Ureter (tissue), 1 donor: ENCODE measurements at places on chromosomes 6 and 20.

DNA sequence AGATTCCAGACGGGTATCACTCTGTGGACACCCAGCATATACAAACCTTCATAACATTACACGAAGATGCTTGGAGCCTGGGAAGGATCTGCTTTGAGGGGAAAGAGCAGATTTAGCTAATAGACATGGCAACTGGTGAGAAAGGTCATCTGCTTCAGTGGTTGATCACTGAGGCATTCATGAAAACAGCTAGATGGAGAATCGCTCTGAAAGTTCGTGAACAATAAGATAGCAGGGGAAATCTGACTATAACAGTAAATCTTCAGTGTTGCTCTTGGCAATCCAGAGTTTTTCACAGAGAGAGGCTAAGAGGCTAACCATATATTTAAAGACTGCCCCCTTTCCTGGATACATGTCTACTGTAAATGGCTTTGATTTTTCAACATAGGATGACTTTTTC is 245.3 kb downstream of the FARS2 start:
- no peak for DNase-seq

DNA sequence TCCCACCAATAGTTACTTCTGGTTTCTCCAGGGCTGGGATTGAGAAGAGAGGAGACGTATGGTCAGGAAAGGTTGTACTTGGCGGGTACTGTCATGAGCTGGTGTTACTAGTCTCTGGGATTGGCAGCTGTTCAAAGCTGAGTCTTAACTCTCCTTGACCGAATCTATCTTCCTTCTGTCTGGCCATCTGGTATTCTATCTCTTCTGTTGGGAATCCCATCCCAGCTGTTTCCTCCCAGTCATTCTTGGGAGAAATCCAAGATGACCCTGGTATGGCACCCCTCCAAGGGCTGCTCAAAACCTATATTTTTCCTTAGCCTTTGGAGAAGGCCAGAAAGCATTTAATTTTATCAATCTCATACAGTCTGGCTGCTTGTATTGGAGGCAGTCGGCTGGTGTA is 287.0 kb upstream of the CHD6 start:
- DNase-seq: no peak

GRCh38 chr20:55684578-55684977 is 320.7 kb downstream of the CBLN4 start:
- DNase-seq: no peak

DNA sequence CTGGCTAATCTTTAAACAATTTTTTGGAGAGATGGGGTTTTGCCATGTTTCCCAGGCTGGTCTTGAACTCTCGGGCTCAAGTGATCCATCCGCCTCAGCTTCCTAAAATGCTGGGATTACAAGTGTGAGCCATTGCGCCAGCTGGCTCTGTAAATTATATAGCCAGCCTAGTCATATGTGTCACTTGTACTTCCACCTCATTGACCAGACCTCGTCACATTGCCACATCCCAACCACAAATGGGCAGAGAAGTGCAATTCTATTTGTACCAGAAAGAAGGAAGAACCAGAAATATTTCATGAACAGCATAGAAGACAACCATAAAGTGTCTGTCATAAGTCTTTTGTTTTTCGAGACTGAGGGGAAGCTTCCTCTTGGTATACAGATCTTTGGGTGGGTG is 304.9 kb upstream of the RNF24 start:
- no peak for DNase-seq

GRCh38 chr20:34377072-34377847 is 14.2 kb downstream of the ITCH start:
- DNase-seq: no peak

DNA sequence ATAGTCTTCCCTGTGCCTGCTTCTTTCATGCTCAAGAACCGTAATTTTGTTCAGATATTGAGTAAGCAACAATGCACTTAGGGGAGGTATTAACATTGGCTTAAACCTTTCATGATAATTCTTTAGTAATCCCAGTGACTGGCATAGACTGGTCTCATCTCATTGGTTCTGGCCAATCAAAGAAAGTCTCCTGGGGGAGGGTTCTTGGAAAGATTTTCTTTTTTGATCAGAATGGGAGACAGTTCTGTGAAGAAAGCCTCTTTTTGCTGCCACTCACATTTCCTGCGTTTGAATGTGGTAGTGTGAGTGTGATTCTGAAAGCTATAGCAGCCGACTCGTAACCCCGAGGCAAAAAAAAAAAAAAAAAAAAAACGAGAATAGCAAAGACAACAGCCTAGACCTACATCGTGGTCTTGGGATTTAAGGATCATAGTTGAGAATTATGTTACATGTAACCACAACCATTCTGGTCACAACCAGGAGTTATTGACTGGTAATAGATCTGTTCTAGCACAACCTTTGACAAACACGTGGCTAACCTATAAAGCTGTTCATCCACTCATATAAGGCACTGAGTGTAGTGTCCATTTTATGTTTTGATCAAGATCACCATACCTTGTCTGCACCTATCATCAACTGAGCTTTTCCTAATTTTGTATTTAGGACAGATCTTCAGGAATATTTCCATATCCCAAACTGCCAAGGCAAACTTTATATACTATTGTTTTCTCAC is 15.1 kb upstream of the TMEM217 start:
- DNase-seq: no peak

- no peak for DNase-seq
These were observed 109.1 kb downstream of the UTRN start for GRCh38 chr6:144394210-144394609.

- DNase-seq: peak; percentile 77
These were observed at the start of gene DDO for GRCh38 chr6:110415086-110415916. Gene DDO, minus strand, starts transcription at chr6:110415575. Its CDS starts 2,113 bp downstream, at chr6:110413462.

DNA sequence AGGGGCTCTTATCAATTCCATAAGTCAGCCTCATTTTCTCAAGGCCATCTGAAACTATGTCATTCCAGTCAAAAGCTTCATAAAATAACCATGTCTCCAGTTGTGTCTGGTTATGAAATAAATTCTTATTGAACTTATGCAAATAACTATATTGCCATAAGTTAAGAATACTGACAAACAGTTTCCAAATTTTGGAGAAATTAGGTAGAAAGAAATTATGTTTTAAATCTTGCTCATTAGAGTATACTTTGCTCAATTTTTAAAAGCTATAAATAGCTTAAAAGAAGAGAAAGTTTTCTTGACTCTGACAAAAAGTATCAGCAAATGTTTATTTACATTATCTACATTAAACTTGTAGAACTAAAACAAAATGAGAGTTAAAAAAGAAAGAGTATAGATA is 63.0 kb upstream of the MRAP2 start:
- DNase-seq: no peak

GRCh38 chr6:163707387-163708355 is 293.2 kb downstream of the QKI start:
- no peak for DNase-seq

- DNase-seq: no peak
These were observed 364.2 kb downstream of the SYNE1 start for GRCh38 chr6:152273002-152273401.

DNA sequence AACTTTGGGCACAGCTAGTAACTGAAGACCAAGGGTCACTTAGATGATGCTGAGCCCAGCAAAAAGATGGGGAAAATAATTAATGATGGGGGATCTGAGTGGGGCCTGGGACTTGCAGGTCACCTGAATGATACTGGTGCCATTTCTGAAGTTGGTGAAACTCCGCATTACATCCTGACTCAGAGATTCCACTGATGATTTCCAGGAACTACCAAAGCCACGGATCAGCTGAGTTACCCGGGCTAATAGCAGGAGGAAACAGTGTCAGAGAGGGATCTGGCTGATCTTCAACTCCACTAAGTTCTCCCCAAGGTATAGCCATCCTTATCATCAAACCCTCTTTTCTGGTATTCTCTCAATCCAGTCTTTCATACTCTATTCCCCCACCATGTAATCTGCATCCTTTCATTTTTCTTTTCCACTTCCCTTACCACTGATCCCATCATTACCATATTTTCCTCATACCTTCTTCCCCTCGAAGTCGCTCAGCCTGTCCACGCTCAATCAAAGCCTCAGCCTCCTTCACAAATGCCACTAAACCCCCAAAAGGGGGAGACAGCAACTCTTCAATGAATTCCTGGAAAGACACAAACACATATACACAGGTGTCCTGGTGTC is 20.2 kb downstream of the VPS52 start:
- no peak for DNase-seq

DNA sequence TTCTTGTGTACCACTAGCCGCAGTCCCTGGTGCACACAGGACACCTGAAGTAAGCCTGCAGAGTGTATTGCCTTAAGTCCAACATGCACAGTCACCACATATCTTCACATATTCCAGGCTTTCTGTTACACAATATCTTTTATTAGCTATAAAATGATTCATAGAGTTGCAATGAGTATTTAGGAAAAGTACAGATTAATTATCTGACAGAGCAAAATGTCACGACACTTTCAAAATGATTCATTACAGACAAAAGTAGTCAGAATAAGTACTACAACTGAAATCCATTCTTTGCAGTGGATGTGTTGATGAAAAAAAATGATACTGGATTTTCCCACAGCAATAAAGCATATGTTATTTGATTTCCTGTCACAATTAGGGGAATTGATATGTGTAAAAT is 199.5 kb upstream of the ASCC3 start:
- DNase-seq: no peak

GRCh38 chr6:17928514-17929430 is 58.7 kb downstream of the KIF13A start:
- DNase-seq: no peak

GRCh38 chr20:13510837-13511488 is 127.8 kb downstream of the TASP1 start:
- DNase-seq: no peak

GRCh38 chr6:72553531-72554511 is 68.0 kb upstream of the KCNQ5 start:
- no peak for DNase-seq

DNA sequence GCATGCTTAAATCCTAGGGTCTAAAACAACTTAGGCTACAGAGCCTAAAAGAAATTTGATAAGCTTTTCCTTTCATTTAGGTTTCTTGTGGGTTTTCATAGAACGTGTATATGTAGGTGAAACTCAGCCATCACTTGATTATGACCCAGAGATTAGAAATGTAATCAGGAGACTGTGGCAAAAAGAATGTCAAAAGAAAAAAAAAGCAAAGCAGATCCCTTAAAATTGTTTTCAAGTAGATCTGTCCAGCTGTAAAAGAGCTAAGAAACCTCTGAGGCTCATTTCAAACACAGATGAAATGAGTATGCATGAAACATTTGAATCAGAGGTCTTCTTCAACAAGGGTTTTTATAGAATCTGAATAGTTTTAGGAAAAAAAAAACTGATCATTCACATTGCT is 341.3 kb upstream of the PRDM1 start:
- no peak for DNase-seq

- DNase-seq: no peak
These were observed 1.7 kb downstream of the PHF10 start for GRCh38 chr6:169722362-169723199.

DNA sequence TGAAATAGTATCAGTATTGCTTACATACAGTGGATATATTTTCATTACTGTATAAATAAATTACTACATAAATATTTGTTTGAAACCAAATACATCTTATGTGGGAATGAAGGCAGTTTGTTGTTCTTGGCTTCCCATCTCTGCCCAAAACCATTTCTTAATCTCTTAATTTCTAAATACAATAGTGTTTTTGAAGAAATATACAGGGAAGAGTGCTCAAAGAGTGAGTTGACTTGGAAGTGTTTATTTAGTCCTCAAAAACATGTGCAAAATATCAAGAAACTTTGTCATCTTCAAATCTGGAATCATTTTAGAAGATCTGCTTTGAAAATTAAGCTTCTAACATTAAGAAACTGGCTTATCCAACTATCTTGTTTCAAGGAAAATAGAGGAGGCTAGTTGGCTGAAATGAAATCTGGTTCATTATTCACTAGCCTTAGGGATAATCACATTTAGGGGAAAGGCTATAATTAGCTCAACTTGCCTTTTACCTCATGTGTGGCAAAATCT is 259.8 kb upstream of the FLRT3 start:
- DNase-seq: no peak

- no peak for DNase-seq
These were observed 487.0 kb downstream of the CD109 start for GRCh38 chr6:74182992-74183391.
